Nasal cavity respiratory epithelium epithelial cell of viscerocranial mucosa (primary cell): ENCODE measurements at places on chromosomes 6 and 20. TPM values are rescaled to one million over a fixed set of nuclear protein-coding genes. Genes with fewer than 3 reads are reported as not detected.

GTSF1L gene
- not detected in 2 replicates for total RNA-seq

LRFN2 gene
- total RNA-seq: not detected in 2 replicates

RBM24 gene
- 0.93 and 1.4 TPM in 2 replicates for total RNA-seq

SLC17A3 gene
- not detected in 2 replicates for total RNA-seq

ADAM33 gene
- total RNA-seq: not detected in 2 replicates

ABHD12 gene
- 27.1 and 27.3 TPM in 2 replicates for total RNA-seq

BANF2 gene
- total RNA-seq: not detected in 2 replicates

TRIM40 gene
- not detected in 2 replicates for total RNA-seq

BNIP5 gene
- total RNA-seq: not detected in 2 replicates

ZSCAN23 gene
- 1.7 and 7.2 TPM in 2 replicates for total RNA-seq

BEND3 gene
- total RNA-seq: 5.1 and 11.2 TPM in 2 replicates

POU5F1 gene
- total RNA-seq: 0.50 and 0.68 TPM in 2 replicates

PFDN4 gene
- total RNA-seq: 71.2 and 96.4 TPM in 2 replicates

HLA-DQB2 gene
- total RNA-seq: not detected in 2 replicates

SYCP2 gene
- total RNA-seq: under 0.01 and 0.43 TPM in 2 replicates

SMLR1 gene
- not detected in 2 replicates for total RNA-seq

EDN1 gene
- total RNA-seq: 20.3 and 21.5 TPM in 2 replicates

PNPLA1 gene
- total RNA-seq: 0.36 and 0.68 TPM in 2 replicates

TUBE1 gene
- total RNA-seq: 53.2 and 55.4 TPM in 2 replicates

PRDM13 gene
- not detected in 2 replicates for total RNA-seq

DNAH8 gene
- under 0.01 TPM in 2 replicates for total RNA-seq

NRSN1 gene
- total RNA-seq: not detected in 2 replicates

MDFI gene
- total RNA-seq: 67.1 and 69.4 TPM in 2 replicates

HTR1B gene
- 0.64 and 0.68 TPM in 2 replicates for total RNA-seq

CYP39A1 gene
- 6.5 and 8.2 TPM in 2 replicates for total RNA-seq

PRL gene
- total RNA-seq: not detected in 2 replicates

DOP1A gene
- 51.8 and 52.6 TPM in 2 replicates for total RNA-seq

MICB gene
- 3.7 and 5.8 TPM in 2 replicates for total RNA-seq

PDYN gene
- total RNA-seq: not detected in 2 replicates

CD93 gene
- total RNA-seq: under 0.01 and 0.14 TPM in 2 replicates

ENPP5 gene
- 0.34 and 7.1 TPM in 2 replicates for total RNA-seq

ZKSCAN4 gene
- 3.8 and 5.8 TPM in 2 replicates for total RNA-seq

C4B gene
- 2.1 TPM in 2 replicates for total RNA-seq

SLC22A1 gene
- total RNA-seq: 0.34 and 0.78 TPM in 2 replicates

LBP gene
- total RNA-seq: not detected in 2 replicates

HSPA12B gene
- not detected in 2 replicates for total RNA-seq

LCA5 gene
- total RNA-seq: 3.8 and 4.8 TPM in 2 replicates

BACH2 gene
- 0.68 and 5.1 TPM in 2 replicates for total RNA-seq

RIPPLY2 gene
- 0.64 TPM in 1 of 2 replicates, not detected in the other for total RNA-seq

SSTR4 gene
- total RNA-seq: not detected in 2 replicates

MEI4 gene
- under 0.01 and 0.07 TPM in 2 replicates for total RNA-seq

RAD21L1 gene
- total RNA-seq: not detected in 2 replicates

FLOT1 gene
- 23.2 and 75.0 TPM in 2 replicates for total RNA-seq

HRH3 gene
- total RNA-seq: not detected in 2 replicates

CDSN gene
- total RNA-seq: under 0.01 and 10.9 TPM in 2 replicates

HLA-C gene
- total RNA-seq: 77.9 and 406 TPM in 2 replicates

PSORS1C1 gene
- 1.7 and 6.0 TPM in 2 replicates for total RNA-seq

PDRG1 gene
- 6.8 and 7.3 TPM in 2 replicates for total RNA-seq

WASF1 gene
- 8.2 and 15.5 TPM in 2 replicates for total RNA-seq
